ENCODE measurements at places on chromosomes 6 and 20. TPM values are rescaled to one million over a fixed set of nuclear protein-coding genes. Genes with fewer than 3 reads are reported as not detected.
A peak's percentile ranks its signal among the peaks of the same experiment; 100 is the strongest.

GRCh38 chr20:46703435-46703834 is 6.0 kb upstream of the SLC2A10 start:
- DNase-seq, result no peak

DNA sequence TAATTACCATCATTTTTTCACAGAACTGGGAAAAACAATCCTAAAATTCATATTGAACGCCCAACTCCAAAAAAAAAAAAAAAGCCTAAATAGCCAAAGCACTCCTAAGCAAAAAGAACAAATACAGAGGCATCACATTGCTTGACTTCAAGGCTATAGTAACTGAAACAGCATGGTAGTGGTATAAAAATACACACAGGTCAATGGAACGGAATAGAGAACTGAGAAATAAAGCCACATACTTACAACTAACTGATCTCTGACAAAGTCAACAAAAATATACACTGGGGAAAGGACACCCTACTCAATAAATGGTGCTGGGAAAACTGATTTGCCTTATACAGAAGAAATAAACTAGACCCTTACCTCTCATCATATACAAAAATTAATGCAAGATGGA is 89.6 kb downstream of the MRAP2 start:
- no peak for DNase-seq

GRCh38 chr6:13229205-13230085 is 98.9 kb downstream of the TBC1D7 start:
- DNase-seq, result peak; percentile 82

GRCh38 chr6:93751969-93752368 is 332.6 kb upstream of the EPHA7 start:
- no peak for DNase-seq

Gene C6orf47
- total RNA-seq, result 20.1 TPM
